ENCODE measurements at places on chromosomes 12 and 14.

DNA sequence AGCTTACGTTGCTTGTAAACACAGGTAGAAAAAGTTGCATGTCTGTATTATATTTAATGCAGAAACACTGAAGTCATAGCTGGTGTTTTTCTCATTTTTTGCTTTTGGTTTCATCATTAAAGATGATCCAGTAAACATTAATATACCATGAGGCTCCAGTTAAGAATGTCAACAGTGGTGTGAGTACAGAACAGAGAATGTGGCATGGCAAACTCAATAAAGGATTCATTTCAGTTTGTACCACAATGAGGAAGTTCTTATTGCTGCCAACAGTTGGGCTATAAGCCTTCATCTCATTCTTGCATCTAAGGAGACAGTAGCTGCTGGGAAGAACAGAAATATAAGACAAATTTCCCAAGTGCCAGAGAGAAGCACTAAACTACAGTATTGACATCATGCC is 72.1 kb upstream of the ST8SIA1 start:
- DNase-seq, result peak; percentile 3

- no peak for DNase-seq
Observed at GRCh38 chr12:90199006-90199405, 490.4 kb upstream of the ATP2B1 start.

DNA sequence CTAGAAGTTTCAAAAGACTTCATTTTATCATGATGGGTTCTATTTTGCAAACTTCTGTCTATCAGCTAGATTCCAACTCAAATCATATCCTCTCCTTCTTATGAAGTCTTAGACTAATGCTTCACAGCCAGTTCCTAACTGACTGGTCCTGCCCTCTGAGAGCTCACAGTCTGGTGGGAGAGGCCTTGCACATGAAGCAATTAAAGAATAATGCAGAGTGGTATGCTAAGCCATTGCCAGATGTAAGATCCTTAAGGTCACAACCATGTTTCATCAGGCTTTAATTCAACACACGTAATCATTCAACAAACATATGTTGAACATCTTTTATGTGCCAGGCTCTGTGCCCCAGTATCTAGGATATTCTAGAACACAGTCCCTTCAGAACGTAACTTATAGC is 125.8 kb upstream of the TMPO start:
- no peak for DNase-seq

DNA sequence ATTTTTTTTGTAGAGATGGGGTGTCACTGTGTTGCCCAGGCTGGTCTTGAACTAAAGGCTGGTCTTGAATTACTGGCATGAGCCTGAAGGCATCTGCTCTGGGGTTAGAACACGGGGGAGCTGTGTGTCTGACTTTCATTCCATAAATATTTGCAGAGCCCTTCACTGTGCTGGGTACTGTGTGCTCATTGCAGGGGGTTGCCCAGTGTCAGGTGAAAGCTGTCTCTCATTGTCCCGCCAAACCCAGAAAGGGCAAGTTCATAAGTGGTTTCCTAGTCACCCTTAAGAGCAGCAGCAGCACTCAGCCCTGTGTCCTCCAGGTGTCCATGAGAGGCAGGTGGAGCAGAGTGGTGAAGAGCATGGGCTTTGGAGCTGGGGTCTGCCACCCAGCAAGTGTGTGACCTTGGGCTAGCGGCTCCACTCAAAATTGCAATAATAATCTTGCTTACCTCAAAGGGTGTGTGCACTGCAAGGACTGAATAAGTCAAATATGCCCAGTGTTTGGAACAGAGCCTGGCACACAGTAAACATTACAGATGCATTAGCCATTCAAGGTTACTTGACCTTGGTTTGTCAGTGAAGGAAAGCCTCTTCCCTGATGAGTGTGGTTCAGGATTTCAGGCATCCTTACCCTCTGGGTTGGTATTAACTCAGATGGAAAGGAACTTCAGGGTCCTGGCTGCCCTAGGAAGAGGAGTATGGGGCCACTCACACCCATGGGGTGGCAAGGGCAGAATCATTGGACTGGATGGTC is 4.4 kb upstream of the SMIM41 start:
- no peak for DNase-seq

- no peak for DNase-seq
Observed at GRCh38 chr14:95117937-95118721, 39.2 kb downstream of the DICER1 start.

GRCh38 chr14:33287189-33287588 is 348.5 kb downstream of the NPAS3 start:
- no peak for DNase-seq

All from KBM-7 (cell line).